SHP77 treated with DMSO at 0.1 percent for 48 hours (cell line): ENCODE measurements at places on chromosomes 6 and 20.

- no peak for DNase-seq
Measured at GRCh38 chr20:50980071-50980681, 21.6 kb downstream of the MOCS3 start.

DNA sequence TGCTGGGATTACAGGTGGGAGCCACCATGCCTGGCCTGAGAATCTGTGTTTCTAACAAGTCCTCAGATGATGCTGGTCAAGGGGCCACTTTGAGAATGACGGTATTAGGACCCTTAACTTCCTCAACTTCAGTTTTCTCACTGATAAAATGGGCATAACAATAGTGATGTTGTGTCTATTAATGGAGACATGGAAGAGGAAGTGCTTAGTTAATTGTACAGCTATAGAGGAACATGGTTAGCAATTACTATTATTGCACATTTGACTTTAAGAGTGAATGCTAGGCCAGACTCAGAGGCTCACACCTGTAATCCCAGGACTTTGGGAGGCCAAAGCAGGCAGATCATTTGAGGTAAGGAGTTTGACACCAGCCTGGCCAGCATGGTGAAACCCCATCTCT lies 12.7 kb downstream of the DPPA5 start:
- no peak for DNase-seq

GRCh38 chr20:5674176-5674660 lies 76.0 kb upstream of the SHLD1 start:
- DNase-seq, result peak; percentile 39

DNA sequence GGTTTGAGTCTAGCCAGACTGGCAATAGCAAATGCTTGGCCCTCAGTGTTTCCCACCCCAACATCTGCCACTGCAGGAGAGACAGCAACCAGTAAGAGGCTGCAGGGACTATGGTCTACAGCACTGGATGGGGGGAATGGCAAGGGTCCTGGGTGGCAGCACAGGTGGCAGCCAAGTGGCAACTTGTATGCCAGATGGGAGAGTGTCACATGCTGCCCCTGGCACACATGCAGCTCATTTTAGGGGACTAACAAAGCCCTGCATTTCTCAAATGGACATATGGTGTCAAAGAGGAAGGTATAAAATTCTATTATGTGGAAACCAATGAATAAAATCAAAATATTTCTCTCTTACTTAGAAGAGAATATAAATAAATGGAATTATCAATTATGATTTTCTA lies 298.7 kb upstream of the MARCKS start:
- DNase-seq, result no peak

DNA sequence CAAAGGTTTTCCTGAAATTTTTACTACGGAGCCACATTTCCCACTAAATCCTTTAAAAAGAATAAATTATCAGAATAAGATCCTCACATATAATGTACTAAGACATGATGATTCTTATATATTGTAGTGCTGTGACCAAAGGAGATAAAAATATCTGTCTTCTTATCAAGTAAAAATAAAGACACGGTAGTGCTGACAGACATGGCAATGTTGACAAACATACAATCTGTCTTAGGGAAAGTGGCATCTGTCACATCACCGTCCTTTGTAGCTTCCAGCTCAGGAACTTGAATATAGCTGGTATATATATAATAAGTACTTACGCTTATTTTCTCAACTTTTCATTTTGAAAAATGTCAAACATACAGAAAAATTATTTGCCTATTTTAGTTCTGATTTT lies 66.8 kb downstream of the NUDT3 start:
- no peak for DNase-seq

DNA sequence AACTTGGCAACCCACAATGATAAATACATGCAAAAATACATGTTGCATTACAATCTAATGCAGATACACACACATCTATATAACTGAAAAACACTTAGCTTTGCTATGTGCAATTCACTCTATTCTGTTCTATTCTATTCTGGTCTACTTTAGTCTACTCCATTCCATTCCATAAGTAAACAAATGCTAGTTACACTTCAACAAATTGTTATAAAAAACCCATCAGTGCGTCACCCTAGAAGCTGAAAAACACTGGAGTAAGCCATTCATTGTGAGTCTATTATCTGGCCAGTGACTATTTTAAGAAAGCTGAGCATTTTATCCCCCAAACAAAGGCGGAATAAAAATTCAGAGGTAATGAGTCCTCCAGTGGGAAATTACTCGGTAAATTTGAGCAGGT lies 315.7 kb upstream of the EPHA7 start:
- no peak for DNase-seq

GRCh38 chr6:46024124-46024769 lies 8.6 kb upstream of the CLIC5 start:
- no peak for DNase-seq

GRCh38 chr20:46530640-46531039 lies 17.3 kb upstream of the ZNF334 start:
- DNase-seq, result no peak

DNA sequence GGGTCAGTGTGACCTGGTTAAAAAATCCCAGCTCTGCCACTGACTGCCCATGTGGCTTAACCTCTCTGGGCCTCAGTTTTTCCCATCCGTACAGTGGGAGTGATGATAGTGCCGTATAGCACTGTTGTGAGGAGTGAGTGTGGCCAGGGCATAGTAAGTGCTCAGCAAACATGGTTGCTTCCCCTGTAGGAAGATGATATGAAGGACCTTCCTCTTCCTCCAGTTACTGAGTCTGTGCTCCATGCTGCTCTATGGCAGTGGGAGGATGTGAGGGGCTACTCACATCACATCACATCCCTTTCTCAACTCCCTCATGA lies 13.1 kb downstream of the C6orf132 start:
- DNase-seq, result no peak

DNA sequence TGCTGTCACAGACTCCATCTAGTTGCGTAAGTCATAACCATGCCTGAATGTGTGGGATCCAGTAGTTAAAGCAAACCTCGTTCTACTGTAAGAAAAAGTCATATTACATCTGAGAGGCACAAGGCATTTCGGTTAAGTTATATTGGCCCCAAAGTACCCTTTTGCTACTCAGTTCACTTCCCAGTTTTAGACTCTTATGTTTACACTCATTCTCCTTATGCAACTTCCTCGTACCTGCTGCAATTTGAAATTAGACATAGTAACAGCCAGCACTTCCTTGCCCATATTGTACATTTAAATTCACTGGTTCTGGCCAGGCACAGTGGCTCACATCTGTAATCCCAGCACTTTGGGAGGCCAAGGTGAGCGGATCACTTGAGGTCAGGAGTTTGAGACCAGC lies 37.0 kb downstream of the PEX7 start:
- no peak for DNase-seq

GRCh38 chr6:143561105-143561704 lies 49.7 kb upstream of the FUCA2 start:
- no peak for DNase-seq

- DNase-seq, result no peak
Measured at GRCh38 chr6:112044856-112045255, 9.0 kb upstream of the CCN6 start.
